ENCODE measurements at places on chromosomes 11 and 22.

- DNase-seq, result no peak
Measured at GRCh38 chr22:17706947-17707346, 67.3 kb downstream of the BID start.

DNA sequence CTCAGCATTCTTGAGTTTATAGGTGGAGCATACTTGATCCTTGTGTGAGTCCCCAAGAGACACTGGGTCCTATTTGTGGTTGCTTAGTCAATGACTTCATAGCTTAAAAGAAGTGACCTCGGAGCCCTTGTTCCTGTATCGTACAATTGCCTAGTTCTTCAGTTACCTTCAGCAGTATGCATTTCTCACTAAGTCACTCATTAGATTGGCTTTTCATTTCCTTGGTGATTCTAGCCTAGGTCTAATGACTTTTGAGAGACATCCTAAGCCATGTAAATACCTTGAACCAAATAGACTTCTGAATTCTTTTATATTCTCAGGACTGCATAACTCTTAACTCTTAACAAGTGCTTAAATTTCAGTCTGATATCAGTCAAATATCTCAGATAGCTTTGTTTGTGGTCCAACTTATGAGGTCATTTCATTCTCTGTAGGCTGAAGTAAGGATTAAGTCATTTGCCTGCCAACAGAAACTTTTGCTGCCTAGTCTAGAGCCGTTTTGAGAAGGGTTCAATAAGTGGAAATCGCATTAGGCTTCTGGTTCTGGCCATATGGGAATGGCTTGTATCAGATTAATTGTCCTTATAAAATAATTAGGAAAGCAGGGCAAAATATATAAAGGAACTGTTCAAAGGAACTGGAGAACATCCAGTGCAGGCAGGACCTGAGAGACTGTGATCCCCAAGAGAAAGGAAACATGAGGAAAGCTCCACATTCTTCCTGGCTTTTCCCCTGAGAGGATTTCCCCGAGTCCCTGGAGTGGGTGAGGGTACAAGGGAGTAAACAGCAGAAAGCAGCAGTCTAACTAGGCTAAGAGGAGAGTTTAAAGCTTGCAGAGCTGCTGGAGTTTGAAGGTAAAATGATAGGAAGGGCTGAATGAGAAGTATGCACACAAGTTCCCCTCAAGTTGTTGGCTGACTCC is 39.9 kb downstream of the TRAF6 start:
- no peak for DNase-seq

GRCh38 chr11:57567515-57568329 is at the start of gene UBE2L6:
UBE2L6 (minus strand) TSS chr11:57567672; CDS start chr11:57567611, 61 bp downstream.
- DNase-seq, result peak; percentile 37

- no peak for DNase-seq
Measured at GRCh38 chr11:123630126-123630608, 24.3 kb downstream of the SCN3B start.

GRCh38 chr11:77710358-77710757 is 72.8 kb upstream of the CLNS1A start:
- no peak for DNase-seq

DNA sequence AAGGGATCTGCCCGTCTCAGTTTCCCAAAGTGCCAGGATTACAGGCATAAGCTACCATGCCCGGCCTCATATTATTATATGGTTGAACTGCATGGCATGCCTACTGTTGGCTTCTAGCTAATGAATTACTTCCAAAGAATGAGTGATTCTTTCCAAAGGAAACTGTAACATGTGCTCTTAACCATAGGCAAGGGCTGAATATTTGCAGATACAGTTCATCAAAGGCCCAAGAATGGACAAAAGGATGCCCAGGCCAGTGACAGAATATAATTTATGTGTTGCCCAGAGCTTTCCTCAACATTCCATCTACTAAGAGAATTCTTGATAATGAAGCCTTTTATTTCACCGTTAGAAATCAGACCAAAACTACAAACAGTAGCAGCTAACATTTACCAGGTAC is 27.0 kb upstream of the CCDC89 start:
- DNase-seq, result no peak

DNA sequence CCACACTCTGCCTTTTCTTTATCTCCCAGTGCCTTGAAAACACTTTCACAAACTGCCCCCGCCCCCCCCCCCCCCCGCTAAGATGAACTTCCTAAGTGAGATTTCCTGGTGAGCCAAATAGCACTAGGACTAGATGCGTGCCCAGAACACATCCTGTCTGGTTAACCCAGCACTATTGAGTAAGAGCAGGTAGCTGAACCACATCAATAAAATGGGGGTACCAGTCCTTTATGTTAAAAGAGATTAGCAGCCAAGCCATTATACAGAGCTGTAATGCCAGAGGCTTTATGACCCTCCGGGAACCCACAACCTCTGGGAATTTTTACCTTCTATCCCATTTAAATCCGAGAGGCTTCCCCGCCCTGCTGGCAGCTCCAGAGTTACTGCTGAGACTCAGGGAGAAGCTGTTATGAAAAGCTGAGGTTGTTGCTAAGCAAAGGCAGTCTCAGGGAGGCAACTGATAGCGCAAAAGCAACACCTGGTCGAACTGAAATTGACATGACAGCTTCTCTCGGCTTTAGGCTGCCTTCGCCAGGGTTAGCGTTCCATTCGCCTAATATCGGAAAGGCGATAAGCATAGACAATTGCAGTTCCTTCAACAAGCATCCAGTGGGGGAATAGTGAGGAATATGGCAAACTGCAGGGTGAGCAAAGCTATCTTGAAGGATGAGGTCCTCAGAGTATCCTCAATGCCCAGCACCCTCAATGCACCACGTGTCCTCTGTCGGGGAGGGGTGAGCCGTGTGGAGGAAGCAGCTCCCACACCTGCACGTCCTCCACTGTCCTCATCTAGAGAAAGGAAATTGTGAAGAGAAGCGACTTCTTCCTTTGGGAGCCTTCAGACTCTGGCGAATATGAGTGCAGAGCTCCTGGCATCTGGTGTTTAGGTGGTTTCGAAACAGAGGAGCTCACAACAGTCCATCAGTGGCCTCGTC is 977.0 kb downstream of the NTM start:
- no peak for DNase-seq

Measured in activated T-helper 1 cell treated with Interleukin-2 at 50 U/mL for 16 hours (primary cell).